T-helper 22 cell (primary cell): ENCODE measurements at places on chromosomes 4 and X.

- DNase-seq: no peak
Observed at GRCh38 chr4:39205000-39205399, 22.7 kb downstream of the WDR19 start.

GRCh38 chr4:7005571-7005970 lies 37.6 kb upstream of the TADA2B start:
- no peak for DNase-seq

DNA sequence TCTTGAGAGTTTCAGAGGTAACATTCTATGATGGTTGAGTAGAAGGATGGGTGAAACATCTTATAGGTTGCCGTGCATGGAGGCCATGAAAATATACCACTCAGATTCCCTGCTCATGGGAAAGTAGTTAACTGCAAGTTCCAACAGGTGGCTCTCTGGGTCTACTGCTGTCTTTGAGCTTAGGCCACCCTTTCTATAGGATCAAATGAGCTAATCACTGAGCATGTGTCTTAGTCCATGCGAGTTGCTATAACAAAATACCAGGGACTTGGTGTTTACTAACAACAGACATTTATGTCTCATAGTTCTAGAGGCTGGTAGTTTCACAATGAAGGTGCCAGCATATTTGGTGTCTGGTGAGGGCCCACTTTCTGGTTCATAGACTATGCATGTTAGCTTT lies 144.8 kb upstream of the UNC5C start:
- no peak for DNase-seq

DNA sequence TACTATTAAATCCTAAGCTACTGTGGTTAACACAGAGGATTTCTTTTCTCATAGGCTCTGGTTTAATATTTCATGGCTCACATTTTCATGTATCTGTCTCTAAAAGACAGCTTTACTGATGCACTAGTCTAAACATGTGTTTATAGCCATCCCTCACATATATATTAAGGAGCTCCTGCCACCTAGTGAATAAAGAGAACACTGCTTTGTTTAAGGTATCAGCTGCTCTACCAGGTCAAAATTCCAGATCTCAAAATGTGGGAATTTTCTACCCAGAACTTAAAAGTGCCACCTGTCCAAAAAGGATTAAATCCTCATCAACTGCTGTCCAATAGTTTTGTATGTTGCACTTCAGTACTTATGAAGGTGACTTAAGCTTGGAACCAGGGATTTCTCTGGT lies 188.5 kb upstream of the TEX13C start:
- no peak for DNase-seq

DNA sequence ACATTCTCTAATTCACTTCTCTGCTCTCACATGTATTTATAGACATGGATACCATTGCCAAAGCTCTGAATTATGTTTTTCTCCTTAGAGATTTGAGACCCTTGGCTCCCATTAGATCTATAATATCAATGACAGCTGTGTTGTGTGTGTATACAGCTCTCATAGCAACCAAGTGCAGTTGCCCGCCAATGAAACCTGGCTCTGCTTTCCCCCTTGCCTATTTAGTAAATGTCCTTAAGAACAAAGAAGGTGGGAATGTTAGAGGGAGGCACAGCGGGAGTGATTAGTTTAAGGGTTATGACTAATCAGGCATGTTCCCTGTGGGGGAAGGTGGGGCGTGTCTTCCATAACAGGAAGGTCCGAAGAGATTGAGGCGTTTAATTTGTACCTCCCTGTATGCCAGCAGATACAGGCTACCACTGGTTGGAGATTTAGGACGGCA lies 100.5 kb upstream of the TBC1D9 start:
- DNase-seq: no peak

DNA sequence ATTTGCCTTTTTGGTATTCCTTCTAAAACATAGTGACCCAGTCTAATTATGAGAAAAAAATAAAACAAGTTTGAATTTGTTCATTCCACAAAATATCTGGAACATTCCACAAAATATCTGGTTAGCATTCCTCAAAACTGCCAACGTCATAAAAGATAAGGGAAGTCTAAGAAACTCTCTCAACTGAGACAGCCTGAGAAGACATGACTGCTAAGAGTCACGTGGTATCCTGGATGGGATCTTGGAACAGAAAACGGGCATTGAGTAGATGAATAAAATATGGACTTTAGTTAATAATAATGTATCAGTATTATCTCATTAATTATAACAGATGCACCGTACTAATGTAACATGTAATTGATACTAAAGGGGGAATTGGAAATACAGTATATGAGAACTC lies 280.9 kb downstream of the ARAP2 start:
- DNase-seq: no peak

DNA sequence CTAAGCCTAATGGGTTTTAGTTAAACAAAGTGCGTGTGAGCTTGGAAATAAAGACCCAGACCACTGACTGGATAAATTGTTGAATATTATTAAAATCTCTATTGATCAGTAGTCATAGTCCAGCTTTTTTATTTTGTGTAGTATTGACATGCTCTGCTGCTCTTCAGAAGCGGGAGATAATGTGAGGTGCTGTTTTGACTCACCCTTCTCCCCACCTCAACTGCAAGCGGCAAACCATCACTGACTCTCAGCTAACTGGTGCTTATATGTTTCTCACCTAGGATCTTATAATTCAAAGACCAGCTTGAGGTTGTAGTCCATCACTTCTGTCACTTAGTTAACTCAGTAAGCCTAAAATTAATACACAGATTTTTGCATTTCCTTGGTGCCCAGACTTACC lies 72.2 kb downstream of the COMMD8 start:
- no peak for DNase-seq

GRCh38 chr4:144621681-144622080 lies 24.3 kb upstream of the HHIP start:
- no peak for DNase-seq

DNA sequence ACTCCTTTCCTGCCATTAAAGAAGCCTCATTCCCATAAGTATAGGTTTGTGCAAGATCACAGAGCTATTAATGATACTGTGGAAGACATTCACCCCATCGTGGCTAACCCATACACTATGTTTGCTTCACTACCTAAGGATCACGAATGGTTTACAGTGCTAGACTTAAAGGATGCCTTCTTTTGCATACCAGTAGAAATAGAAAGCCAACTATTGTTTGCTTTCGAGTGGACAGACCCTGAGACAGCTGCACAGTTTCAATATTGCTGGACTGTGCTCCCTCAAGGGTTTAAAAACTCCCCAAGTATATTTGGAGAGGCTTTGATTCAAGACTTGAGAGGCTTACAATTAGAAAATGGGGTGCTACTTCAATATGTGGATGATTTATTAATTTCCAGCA lies 16.0 kb upstream of the PAPSS1 start:
- DNase-seq: no peak

DNA sequence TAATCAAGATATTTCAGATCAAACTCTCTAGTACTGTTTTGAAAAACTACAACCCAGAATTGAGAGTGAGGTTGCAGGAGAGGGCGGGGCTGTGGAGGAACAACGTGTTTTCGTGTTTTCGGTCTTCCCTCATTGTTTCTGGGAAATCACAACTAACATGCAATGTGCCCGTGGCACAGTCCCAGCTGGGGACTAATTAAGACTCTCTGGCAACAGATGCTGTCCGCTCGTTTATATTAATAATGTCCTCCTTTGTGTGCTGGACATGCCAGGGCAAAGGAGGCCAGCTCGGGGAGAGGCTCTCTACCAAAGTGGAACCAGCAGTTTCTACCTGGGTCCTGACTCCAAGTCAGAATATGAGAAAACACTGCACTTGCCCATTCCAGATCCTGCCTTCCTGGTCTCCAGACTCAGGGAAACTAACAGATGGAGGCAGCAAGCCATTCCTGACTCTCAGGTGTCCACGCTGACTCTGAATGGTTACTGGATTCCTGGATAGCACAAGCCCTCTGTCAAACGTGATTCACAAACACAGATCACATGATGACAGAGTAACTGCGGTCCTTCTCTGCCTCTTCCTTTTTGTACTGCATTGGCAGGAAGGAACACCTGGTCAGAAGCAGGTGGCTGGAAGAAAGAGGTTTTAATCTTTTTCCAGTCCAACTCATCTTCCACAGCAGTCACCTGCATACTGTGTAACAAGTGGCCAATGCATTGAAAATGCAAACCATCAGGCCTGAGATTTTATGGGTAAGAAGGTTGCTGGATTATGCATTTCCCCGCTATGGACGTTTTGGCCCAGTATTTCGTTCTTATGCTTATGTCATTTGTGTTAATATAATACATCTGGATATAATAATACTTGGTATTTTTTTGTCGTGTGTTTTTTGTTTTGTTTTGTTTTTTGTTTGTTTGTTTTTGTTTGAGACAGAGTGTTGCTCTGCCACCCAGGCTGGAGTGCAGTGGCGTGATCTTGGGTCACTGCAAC lies 65.0 kb downstream of the COQ2 start:
- no peak for DNase-seq

- no peak for DNase-seq
Observed at GRCh38 chr4:108215055-108215454, 46.3 kb upstream of the LEF1 start.

- DNase-seq: no peak
Observed at GRCh38 chrX:81957900-81958545, 756.1 kb downstream of the SH3BGRL start.

GRCh38 chr4:19030536-19030935 lies 1009.0 kb upstream of the LCORL start:
- DNase-seq: no peak

- DNase-seq: no peak
Observed at GRCh38 chr4:3851881-3852280, 85.7 kb downstream of the ADRA2C start.

- DNase-seq: no peak
Observed at GRCh38 chr4:37687194-37687562, 1.0 kb upstream of the RELL1 start.

GRCh38 chrX:103002576-103002975 lies 61.4 kb downstream of the BEX1 start:
- DNase-seq: no peak

DNA sequence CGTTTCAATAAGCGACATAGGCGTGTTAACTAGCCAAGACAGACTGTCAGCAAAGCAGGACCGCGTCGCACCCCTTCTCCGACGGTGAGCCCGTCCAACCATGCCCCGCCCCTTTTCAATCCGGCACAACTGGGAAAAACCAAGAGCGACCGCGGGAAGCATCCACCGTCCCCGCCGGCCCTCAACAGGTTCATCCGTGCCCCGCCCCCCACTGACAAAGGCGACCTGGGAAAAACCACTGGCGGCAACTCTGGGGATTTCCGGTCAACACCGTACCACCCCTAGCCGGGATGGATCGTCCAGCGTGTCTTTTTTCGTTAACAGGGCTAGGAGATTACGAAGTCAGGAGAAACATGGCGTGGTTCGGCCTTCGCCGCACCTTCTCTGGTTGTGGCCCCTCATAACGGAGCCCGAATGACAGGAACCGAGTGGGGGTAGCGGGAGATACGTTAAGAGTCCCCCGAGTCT lies 377 bp downstream of the TIMM17B start:
- peak; percentile 51 for DNase-seq

DNA sequence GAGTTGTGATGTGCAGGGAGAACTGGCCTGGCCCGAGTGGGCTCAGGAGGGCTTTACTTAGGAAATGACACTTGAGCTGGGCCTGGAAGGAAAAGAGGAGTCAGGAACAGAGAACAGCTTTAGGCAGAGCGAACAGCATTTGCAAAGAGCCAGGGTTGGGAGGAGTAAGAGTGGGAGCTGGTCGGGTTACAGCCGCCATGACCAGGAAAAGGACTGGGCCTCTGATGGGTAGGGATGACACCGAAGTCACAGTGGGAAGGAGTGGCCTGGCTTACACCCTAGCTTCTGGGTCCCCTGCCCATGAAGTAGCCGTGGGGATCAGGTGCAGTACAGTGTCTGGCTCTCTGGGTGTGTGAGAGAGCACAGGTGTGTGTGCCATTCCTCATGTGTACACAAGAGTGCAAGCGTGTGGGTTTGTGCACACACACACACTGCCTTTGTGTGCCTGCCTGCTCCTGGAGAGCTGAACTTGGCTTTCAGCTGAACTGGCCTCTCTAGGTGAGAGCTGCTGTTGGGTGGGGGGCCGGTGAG lies 31.6 kb downstream of the TRMT44 start:
- DNase-seq: no peak

DNA sequence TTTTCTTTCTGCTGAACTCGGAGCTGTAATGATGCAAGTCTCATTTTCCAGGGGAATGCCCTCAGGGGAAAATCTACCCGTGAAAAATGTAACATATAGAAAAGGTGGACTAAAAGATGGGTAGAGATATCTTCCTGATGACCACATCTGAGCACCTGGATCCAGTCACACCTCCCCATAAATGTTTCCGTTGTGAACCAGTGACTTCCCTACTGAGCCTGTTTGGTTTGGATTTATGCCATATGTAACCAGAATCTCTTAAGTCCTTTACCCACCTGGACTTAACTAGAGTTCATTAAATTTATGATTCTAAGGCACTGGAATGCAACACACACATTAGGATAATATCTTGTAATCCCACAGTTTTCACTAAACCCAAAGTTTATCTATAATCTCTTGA lies 171.1 kb downstream of the ZNF330 start:
- DNase-seq: no peak

DNA sequence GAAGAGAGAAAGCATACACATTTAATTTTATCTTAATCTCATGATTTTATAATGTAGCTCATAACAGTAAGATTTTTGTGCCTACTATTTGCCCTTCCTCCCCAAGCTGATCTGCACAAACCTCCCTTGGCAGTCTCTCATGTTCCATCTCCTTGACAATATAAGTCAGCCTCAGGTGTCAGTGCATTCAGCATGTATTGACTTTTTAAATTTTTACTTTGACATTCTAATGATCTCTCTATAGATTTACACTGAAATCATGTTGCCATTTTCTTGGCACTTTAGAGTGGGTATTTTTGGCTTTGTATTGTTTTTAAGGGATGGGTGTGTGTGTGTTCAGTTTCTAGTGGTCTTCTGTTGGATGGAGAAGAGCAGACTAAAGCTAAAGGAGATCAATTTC lies 505.3 kb upstream of the CPEB2 start:
- DNase-seq: no peak

DNA sequence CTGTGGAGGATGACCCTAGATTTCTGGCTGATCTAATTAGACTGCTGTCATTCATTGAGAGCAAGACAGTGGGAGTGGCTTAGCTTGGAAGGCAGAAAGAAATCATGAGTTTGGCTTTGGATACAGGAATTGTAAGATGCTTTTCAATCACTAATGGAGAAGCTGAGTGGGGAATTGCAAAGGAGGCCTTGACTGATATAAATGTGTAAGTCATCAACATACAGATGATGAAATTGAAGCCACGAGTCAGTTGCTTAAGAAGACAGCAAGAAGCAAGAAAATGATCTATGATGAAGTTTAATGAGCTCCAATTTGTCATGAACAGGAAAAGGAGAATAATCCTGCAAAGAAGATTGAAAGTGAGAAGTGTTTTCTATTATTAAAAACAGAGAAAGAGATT lies 136.7 kb upstream of the C1QTNF7 start:
- no peak for DNase-seq

- peak; percentile 19 for DNase-seq
Observed at GRCh38 chr4:56976837-56977320, 527 bp downstream of the NOA1 start.

GRCh38 chr4:8163026-8163425 lies 4.4 kb upstream of the ABLIM2 start:
- DNase-seq: no peak

GRCh38 chr4:123265443-123265842 lies 131.2 kb upstream of the SPRY1 start:
- DNase-seq: no peak

- no peak for DNase-seq
Observed at GRCh38 chr4:184907216-184907615, 81.4 kb upstream of the ACSL1 start.
